Foreskin fibroblast (primary cell): ENCODE measurements at places on chromosomes 2 and 18.

DNA sequence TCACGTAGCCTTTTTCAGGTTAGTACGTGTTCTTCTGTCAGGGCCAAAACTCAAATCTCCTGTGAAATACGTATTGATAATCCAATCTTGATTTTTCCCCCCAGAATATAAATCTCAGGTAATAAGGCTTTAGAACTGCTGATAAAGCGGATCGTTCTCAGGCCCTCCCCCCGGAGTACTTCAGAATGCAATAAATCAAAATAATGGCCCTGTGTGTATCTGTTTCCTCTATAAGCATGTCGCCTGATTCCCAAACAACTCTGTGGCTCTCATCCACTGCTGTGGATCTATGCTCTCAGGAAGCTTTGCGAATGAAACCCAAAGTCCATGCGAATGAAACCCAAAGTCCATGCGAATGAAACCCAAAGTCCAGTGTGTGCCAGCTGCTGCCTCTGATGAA is 49.4 kb downstream of the IMPA2 start:
- DNase-seq = no peak

GRCh38 chr2:112272669-112273068 is 2.7 kb upstream of the ZC3H6 start:
- no peak for DNase-seq

GRCh38 chr2:231908584-231908983 is 17.6 kb downstream of the NPPC start:
- no peak for DNase-seq

- DNase-seq = peak; percentile 78
These were observed 28.4 kb upstream of the DYNC2LI1 start for GRCh38 chr2:43745457-43745856.
